ENCODE measurements at places on chromosomes 13 and 19.

DNA sequence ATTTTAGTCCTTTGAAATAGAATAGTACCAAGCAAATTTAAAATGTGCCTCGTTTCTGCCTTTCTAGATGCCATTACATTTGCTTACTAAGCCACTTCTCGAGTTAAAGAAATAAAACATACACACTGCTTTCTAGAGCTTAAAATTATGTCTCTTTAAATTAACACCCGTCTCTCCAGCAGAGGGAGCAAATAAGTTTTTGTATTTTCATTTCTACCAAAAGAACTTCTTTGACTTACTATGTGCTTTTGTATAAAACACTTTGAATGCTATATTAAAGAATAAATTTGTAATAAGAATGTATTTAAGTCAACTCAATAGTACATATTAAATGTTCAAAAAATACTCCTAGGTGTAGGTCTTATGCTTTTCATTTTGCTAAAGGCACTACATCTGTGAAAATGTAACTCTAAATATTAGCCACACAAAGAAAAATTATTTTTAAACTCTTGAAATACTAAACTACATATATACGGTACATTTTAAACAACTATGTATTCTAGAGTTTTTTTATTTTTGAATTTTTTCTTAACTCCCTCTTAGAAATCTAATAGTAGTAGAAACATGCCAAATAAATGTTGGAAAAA is 269.3 kb upstream of the MIR17HG start:
- no peak for DNase-seq

- DNase-seq: no peak
Observed at GRCh38 chr13:34256236-34256635, 438.3 kb downstream of the RFC3 start.

- no peak for DNase-seq
Observed at GRCh38 chr13:57552437-57552836, 79.1 kb upstream of the PCDH17 start.

DNA sequence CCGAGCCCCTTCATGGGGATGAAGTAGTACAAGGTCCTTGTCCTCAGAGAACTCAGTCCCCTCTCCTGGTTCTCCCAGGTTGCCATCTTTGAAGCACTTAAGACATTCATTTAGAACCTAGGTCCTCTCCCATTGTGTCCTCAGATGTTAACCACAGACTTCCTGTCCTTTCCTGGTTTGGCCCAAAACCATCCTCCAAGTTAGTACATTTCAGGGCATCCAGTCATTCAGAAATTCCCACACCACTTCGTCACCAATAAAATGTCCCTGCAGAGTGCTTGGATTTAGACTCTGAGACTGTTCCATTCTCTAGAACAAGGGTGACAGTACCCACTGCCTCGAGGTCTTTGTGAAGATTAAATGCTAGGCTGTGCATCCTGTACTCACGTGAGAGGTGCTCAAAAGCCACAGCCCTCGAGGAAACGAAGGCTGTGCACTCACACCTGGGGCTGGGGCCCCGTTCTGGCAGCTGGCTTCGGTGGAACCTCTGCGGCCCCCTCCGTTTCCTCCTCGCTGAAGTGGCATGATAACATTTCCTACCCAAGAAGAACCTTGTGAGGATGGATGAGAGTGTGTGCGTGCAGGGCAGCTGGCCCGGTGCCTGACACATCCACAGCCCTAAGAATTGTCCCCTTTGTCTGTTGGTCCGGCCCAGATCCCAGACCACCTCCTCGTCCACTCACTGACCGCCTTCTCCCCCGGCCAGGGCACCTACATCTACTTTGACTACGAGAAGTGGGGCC is 4.7 kb downstream of the LENG1 start:
- no peak for DNase-seq

- no peak for DNase-seq
Observed at GRCh38 chr19:46862974-46863632, 2.3 kb downstream of the ARHGAP35 start.

GRCh38 chr19:29873024-29873800 is 61.4 kb downstream of the CCNE1 start:
- DNase-seq: peak; percentile 13

- DNase-seq: no peak
Observed at GRCh38 chr19:48807590-48808308, 3.1 kb downstream of the BCAT2 start.

GRCh38 chr19:10617409-10618121 is 7.8 kb upstream of the SLC44A2 start:
- no peak for DNase-seq

DNA sequence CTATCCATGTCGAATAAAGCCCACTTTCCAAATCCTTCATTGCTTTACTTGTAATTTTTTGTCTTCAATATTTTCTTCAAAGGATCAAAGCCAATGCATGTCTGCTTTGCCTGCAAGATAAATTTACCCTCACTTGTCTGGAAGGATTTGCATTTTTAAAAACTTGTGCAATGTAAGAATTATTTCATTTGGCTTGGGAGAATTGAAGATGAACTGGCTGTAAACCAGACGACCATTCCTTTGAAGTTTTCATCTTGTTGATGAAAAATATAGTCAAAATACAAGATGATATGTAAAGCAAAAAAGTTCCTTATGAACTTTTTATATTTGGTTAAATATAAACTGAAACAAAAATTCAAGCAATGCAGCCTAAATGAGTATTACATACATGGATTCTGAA is 225.0 kb downstream of the SLITRK1 start:
- DNase-seq: no peak

GRCh38 chr13:48859272-48860105 is 116.2 kb upstream of the FNDC3A start:
- no peak for DNase-seq

- DNase-seq: no peak
Observed at GRCh38 chr13:26485288-26485687, 72.2 kb upstream of the WASF3 start.

Data from DMS79 (cell line).